ENCODE measurements at places on chromosomes 13 and 19.

GRCh38 chr19:18396471-18397241, 766 bp downstream of the LRRC25 start:
- no peak for DNase-seq

DNA sequence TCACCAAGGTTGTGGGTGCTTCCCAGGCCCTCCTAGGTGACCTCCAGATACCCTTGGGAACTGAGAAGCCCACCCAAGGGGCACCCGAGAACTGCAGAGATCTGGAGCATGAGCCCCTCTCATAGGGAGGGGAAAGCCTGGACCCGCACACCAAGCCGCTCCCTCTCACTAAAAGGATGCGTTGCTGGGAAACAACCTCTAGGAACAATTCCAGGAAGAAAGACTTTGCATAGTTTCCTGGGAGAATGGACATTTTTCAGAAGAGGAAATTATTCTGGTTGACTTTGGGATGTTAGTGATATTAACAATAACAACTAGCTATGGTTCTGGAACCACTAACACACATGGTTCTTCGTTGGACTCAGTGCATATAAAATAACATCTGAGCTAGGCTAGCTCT, 64.6 kb downstream of the SLC7A1 start:
- DNase-seq: no peak

DNA sequence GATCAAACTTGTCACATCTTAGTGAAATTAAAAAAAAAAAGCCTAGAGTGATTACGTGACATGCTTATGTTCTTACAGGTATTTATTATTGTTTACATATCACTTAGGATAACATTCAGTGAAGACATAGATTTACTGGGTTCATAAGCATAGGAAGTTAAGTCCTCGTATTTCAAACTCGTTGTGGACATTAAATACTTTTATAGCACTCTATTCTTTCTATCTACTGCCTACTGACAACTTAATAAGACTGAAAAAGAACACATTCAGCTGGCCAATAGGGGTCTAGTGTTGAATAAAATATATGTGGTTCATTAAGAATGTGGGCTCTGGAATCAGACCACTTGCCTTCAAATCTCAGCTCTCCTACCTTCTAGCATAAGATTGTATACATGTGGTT, 1927.4 kb downstream of the PCDH9 start:
- no peak for DNase-seq

DNA sequence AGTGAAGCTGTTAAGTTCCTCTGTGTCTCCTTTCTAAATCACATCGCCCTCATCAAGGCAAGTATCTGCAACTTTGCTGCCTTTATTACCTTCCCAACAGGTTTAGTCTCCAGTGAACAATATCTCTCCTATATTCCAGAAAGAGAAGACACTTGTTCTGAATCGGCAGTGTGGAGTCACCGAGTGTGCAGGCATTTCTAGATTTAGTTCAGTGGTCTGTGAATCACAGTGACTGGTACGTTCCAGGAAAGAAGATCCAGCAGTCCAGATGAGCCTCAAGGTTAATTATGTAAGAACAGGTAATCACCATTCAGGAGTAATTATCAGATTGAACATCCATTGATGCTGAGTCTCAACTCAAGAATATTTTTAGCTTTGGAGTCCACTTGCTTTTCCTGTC, 497.0 kb downstream of the FOXO1 start:
- no peak for DNase-seq

- no peak for DNase-seq
These were observed 17.5 kb downstream of the TCF3 start for GRCh38 chr19:1634938-1635243.

GRCh38 chr19:2500156-2500555, 24.2 kb downstream of the GADD45B start:
- no peak for DNase-seq

- no peak for DNase-seq
These were observed 5.3 kb downstream of the ZNF296 start for GRCh38 chr19:45070861-45071544.

- DNase-seq: no peak
These were observed 961.9 kb downstream of the DIAPH3 start for GRCh38 chr13:59201841-59202240.

All from aorta (tissue), 5 donors.